ENCODE measurements at places on chromosomes 5 and 9. TPM values are rescaled to one million over a fixed set of nuclear protein-coding genes. Genes with fewer than 3 reads are reported as not detected.

ADAMTSL1 gene
- not detected for total RNA-seq

NOTCH1 gene
- total RNA-seq = 13.8 TPM

DNA sequence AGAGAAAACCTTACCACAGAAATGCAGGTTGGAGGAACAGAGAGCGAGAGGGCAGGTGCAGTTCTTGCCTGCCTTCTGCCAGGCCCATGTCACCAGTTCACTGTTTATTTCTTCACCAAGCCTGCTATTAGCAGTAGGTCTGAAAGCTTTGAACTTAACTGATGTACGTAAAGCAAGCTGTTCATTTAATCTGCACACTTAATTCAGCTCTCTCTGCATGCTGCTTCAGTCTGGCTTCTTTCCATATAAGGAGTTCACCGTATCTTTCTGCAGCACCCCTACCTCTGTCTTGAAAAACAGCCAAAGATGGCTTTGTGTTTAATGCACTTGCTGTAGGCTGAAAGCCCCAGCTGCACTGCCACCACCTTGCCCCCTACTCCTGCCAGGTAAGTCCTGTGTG, 205.1 kb downstream of the RAB3C start:
- peak; percentile 28 for DNase-seq

ZNF367 gene
- 10.7 TPM for total RNA-seq

- no peak for DNase-seq
These were observed 77.5 kb upstream of the PANK3 start for GRCh38 chr5:168656633-168657032.

TLE1 gene
- 13.6 TPM for total RNA-seq

DNA sequence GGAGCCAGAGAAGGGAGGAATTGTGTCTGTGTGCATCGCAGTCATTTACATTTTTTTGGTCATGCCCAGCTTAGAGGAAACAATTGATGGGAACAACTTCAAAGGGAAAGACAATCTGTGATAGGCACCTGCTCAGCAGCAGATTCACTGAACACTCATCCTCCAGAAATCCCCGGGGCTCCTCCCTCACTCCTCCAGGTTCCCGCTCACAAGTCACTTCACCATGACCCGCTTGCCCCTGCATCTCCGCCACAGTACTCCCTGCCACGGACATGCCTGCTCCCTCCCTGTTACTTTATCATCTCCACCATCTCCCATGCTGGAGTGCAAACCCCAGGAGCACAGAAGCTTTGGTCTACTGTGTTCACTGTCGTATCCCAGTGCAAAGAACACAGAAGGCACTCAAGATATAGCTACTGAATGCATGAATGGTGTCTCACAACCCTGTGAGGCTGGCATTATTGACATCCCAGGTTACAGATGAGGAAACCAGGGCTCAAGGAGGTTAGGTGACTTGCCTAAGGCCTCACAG, 16.2 kb downstream of the LHX6 start:
- no peak for DNase-seq

GRCh38 chr5:140175367-140176030, 511 bp downstream of the CYSTM1 start:
- DNase-seq = peak; percentile 46

DNA sequence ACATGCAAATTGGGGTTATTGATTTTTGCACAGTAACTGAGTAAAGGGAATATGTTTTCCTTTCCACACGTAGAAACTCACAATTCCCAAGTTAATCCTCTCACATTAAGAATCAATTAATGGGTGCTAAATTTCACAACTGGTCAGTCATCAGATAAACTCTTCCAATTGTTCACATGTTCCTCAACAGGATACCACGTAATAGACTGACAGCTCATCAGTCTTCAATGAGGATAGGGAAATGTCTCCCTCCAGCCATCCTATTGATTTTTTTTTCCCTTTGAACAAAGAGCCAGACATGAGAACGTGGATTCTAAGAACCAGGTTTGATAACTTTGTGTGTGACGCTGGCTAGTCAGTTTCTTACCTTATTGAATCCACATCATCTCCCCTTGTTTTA, 768 bp upstream of the CER1 start:
- DNase-seq = no peak

DNA sequence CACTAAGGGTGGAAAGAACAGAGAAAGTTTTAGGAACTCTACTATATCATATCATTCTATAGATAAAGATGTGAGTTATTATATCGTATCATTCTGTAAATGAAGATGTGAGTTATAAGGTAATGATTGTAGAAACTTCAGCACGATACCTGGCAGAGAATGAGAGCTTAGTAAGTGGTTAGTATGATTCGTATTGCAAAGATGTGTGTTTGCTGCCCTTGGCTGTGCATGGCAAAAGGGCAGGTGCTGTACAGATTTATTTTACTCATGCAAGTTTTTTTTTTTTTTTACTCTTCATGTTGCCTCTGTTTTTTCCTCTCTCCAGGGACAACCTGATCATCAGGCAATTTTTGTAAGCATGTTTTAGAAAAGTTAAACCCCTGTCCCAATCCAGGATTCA, 83.3 kb downstream of the EGFLAM start:
- no peak for DNase-seq

DNA sequence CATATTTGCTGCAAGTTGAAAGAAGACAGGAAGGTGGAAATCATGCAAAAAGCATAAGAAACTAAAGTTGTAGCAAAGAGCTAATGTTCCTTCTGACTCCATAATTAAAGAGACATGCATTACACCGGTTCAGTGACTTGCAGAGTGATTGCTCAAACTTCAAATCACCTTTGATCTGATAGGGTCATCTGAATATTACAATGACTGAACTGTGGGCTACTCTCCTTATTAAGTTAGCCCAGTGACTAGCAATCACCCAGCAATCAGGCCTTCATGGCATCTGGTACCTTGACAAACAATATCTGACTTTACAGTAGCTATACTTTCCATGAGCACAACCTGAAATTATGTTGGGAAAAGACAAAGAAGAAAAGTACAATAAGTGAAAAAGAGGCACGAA, 84.9 kb downstream of the NREP start:
- DNase-seq = no peak

- DNase-seq = no peak
These were observed 401.4 kb downstream of the PSAT1 start for GRCh38 chr9:78698371-78698770.

PALM2AKAP2 gene
- not detected for total RNA-seq

DNA sequence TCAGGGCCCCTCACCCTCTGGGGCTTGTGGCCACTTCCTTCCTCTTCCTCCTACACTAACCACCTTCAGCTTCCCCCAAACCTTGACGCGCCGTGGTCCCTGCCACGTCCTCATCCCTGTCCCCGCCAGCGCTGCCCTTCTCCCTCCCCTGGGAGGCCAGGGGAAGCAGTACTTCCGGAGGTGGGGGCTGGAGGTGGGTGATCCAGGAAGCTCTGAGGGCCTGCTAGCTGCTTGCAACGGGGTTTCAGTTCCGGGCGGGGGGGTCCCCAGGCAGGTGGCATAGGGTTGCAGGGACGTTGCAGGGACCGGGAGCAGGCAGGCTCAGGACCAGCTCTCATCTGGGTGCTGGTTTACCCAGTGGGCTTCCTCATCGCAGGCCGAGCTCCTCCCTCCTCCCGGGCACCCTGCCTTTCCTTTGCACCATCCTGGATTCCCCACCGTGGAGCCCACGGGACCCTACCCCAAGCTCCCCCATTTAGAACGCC, 70.0 kb downstream of the RXRA start:
- no peak for DNase-seq

DNA sequence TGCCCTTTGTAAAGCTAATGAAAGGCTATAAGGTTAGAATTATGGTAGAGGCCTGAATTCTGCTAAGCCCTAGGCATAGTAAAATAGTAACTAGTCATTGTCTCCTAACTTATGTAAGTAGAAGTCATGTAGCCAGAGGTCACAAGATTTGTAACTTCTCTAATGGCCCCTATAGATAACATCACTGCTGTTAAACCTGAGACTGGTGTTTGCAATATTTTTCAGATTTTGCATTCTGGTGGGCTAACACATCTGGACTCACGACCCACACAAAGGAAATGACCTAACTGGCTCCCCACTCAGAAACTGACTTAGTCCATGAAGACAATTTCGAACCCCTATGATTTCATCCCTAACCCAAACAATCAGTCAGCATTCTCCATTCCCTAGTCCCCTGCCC, 37.2 kb upstream of the TTC39B start:
- DNase-seq = no peak

DNA sequence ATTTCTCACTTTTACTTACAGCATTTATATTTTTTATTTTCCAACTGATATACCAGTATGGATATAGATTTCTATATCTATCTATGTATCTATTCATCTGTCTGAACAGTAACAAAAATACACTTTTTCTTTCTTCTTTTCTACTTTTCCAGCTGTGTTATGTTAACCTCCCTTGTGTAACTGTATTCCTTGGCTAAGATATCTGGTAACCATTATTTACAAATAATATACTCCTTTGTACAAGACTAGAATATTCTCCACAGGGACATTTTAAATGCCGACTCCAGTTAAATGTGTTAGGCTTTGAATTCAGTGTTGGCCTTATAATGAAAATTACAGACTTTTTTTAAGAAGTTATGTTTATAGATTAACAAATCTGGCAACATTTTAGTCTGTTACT, 168.7 kb downstream of the XRCC4 start:
- DNase-seq = no peak

- no peak for DNase-seq
These were observed 1.6 kb downstream of the GTF3C4 start for GRCh38 chr9:132671620-132672412.

DNA sequence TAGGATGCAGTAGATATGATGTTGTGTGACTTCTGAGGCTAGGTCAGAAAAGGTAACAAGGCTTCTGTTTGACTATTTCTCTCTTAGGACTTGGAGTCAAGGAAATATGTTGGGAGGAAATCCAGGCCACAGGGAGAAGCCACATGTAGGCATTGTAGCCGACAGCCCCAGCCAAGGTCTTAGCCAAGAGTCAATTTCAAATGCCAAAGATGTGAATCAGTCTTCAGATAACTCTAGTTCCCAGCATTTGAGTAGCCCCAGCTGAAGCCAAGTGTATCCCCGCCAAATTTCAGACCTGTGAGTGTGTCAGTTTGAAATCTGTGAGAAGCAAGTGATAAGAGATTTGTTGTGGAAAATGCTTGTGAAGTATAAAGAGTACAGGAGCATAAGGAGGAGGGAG, 38.1 kb upstream of the ISL1 start:
- no peak for DNase-seq

DNA sequence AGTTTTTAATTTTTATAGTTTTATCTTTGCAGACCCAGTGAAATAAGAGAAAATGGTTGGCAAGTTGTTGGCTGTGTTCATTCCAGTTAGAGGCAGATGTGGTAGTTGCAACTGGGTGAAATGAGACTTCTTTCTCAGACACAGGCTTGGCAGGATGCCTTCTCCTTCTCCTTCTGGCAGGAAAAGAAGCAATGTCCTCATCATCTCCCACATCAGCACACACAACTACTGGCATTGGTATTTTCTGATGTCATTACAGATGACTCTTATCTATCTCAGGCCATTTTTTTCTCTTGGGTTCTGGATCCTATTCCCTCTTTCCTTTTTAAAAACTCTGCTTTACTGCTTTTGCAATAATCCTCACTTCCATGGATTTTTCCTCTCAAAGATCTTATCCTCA, 103.3 kb upstream of the EDIL3 start:
- DNase-seq = no peak

- no peak for DNase-seq
These were observed 364 bp downstream of the RPS6 start for GRCh38 chr9:19379697-19380046.

DNA sequence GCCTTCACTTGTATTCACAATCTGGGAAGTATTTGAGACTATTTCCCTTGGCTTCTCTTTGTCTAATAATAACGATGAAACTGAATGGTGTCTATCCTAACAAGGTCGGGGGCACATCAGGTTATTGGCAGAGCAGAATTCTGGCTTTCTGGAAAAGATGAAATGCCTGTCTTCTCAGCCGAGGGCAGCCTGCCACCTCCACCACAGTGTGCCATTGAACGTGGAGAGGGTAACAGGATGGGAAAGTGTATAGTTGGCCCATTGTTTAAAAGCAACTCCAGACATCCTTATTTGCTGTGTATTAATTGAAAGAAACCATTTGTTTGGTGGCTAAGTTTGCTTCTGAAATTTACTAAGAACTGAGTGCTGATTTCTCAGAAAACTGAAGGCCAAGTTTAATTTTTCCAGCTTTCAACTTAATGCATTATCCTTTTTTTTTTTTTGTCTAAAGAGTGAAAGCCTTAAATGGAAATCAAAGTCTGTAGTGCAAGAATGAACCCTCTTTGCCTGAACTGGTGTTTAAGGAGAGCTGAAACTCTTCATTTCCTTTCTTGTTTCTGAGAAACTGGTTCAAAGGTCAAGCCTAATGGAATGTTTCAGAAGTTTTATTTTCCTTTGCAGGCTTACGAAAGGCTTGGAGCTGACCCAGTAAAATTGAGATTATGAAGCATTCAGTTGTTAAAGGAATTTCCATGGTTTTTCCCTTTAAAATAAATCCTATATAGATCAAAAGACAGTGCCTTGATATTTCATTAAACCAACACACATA, 563.7 kb upstream of the DAP start:
- peak; percentile 34 for DNase-seq

DNA sequence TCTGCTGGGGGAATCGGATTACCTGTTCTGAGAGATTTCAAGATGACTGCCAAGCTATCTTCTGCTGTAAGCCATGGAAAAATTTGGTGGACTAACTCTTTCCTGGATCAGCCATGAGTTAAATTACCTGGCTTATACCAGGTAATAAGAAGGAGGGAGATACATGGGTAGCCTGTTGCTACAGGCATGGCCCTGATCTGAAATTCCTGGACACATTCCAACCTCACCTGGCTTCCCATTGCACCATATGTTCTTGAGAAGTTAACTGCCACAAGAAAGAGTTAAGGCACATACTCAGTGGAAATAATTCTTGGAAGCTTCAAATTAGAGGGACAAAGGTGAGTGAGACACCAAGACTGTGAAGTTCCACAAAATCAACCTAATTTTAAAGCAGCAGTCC, 371.3 kb downstream of the ACTL7B start:
- DNase-seq = no peak

SPATA31E1 gene
- total RNA-seq = not detected

GRCh38 chr5:31427013-31427723, 104.7 kb downstream of the DROSHA start:
- DNase-seq = no peak

- no peak for DNase-seq
These were observed 107.6 kb upstream of the PITX1 start for GRCh38 chr5:135141303-135142268.

OMD gene
- total RNA-seq = not detected

- DNase-seq = no peak
These were observed 14.8 kb upstream of the ZNF474 start for GRCh38 chr5:122114501-122114900.

HRH2 gene
- not detected for total RNA-seq

- no peak for DNase-seq
These were observed 16.3 kb upstream of the ISOC1 start for GRCh38 chr5:129078247-129078646.

DNA sequence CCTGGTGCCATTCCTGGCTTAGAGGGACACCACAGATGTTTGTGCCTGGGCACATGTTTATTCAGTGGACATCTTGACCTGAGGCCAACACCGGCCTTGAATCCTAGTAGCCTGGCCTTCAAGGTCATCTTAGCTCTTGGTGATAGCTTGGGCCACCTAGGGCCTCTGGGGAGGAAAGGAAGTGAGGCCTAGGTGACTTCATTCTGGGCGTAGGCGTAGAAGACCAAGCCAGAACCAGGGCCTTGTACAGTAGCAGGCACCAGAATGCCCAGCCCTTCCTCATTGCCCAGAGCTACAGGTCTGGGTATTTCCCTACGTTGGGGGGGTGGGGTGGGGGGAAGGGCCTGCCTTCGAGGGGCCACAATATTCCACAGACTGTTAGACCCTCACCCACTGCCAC, 33.8 kb downstream of the WNK2 start:
- no peak for DNase-seq

All from G401 (cell line).